ENCODE measurements at places on chromosomes 16 and 17.

GRCh38 chr17:21177401-21177800, 36.6 kb downstream of the TMEM11 start:
- no peak for DNase-seq

- no peak for DNase-seq
Measured at GRCh38 chr17:73292031-73292531, 19.7 kb downstream of the CDC42EP4 start.

DNA sequence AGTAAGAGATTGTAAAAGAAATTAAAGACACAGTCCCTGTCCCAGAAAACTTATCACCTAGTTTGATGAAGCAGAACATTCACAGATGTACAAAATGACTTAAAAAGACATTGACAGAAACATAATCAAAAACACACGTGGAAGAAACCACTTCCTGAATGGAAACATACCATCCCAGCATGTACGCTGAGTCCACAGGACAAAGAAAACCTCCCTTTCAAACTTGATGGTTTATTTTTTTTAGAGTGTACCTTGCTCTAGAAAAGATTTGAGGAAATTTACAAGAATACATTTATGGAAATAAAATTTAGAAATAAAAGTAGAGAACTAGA, 140.9 kb downstream of the PMP22 start:
- no peak for DNase-seq

DNA sequence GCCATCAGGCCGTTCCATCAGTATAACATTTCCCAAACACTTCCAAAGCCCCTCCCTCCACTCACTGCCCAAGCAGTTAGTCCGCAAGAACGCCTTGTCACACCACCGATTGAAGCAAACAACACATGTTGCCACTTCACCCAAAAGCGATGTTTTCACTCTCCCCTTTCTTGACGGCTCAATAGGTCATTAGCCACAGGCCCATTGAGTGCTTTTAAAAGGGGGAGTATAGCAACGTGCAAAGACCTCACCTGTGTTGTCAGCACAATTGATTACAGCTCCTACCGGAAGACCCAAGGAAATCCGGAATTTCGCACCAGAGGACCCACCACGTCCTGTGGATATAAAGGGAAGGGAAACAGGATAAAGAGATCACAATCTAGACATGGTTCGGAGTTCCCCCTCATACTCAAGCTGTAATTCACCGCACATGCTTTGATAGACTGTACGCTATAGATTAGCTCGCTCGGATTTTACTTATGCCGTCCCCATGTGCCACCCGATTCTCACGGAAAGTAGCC, 690 bp downstream of the RPL23 start:
- no peak for DNase-seq

DNA sequence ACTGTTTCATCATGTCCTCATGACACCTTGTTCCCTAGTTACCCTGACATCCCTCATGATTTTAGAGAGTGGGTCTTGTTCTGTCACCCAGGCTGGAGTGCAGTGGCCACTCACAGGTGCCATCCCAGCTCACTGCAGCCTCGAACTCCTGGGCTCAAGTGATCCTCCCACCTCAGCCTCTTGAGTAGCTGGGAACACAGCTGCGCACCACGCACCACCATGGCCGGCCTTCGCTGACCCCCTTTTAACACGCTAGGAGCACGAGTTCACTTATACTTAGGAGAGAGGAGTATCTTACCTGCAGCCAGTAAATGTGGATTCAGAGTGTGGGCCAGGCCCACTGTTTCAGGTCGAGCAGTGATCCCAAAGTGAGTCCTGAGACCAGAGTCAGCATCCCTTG, 21.4 kb downstream of the NT5M start:
- DNase-seq, result no peak
